Activated naive CD4-positive, alpha-beta T cell treated with anti-CD3 and anti-CD28 coated beads for 36 hours (primary cell): ENCODE measurements at places on chromosomes 6 and 20.
A peak's percentile ranks its signal among the peaks of the same experiment; 100 is the strongest.

DNA sequence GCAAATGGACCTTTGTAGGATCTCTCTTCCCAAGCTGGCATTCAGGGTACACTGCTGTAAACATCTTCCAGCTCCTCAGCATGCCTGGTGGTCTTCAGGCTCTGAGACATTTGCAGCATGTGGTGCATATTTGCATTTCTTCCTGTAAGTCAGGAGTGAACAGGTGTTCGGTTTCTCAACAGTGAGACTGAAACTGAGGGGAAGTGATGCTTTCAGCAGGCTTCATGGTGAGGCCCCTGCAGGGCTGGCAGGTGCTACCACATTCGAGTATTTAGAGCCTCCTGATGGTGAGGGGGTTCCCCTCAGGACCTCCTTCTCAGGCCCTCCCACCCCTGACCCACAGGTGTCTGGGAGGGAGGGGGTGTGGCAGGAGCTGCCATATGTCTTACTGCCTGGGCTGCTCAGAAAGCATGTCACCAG is 15.1 kb downstream of the MYBL2 start:
- no peak overlapping the region for H3K4me3 ChIP-seq
- peaks cover 15% of the 10 kb centered on the region for H3K4me1 ChIP-seq
- no peaks in the 10 kb centered on the region for H3K27me3 ChIP-seq
- H3K36me3 ChIP-seq, result peaks cover 51% of the 10 kb centered on the region
- H3K27ac ChIP-seq, result no peak overlapping the region

DNA sequence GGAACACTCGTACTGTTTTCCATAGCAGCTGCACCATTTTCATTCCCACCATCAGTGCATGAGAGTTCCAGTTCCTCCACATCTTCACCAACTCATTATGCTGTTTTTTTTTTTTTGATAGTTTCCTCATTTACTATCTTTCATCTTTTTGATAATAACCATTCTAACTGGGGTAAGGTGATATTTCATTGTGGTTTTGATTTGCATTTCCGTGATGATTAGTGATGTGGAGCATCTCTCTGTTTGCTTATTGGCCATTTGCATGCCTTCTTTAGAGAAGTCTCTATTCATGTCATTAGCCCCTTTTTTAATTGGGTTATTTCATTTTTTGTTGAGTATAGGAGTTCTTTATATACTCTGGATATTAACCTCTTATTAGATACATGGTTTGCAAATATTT is 25.9 kb downstream of the ACTR5 start:
- peaks cover 32% of the 10 kb centered on the region for H3K36me3 ChIP-seq
- H3K27ac ChIP-seq, result no peak overlapping the region
- no peaks in the 10 kb centered on the region for H3K4me1 ChIP-seq
- no peaks in the 10 kb centered on the region for H3K27me3 ChIP-seq
- no peak for DNase-seq

- H3K27me3 ChIP-seq, result peaks cover 10% of the 10 kb centered on the region
- no peak overlapping the region for H3K27ac ChIP-seq
- H3K36me3 ChIP-seq, result no peaks in the 10 kb centered on the region
- no peak overlapping the region for H3K4me3 ChIP-seq
- DNase-seq, result no peak
Observed at GRCh38 chr20:40431611-40432010, 257.4 kb downstream of the MAFB start.

GRCh38 chr6:144158133-144158532 is 7.8 kb downstream of the STX11 start:
- no peak overlapping the region for H3K27ac ChIP-seq
- H3K4me3 ChIP-seq, result no peak overlapping the region
- H3K36me3 ChIP-seq, result peaks cover 55% of the 10 kb centered on the region
- DNase-seq, result no peak
- peaks cover 34% of the 10 kb centered on the region for H3K4me1 ChIP-seq

DNA sequence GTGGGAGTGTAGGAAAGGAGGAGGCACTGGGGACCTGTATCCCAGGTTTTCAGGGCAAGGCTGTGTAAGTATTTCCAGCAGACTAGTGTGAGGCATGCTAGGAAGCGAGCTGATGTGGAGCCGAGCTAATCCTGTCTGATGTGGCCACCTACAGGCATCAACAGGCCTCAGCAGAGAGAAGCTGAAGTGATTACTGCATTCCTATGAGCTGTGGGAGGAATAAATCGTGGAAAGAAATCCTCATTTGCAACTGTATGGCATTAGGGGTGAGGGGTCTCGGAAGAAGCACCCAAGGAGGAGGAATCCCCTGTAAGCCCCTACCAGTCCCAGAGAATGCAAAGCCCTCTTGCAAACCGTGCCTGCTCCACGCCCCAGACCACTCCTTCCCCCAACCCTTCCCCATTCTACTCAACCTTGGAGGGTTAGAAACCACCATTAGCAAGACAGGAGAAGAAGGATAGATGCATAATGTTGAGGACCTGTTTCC is 41.6 kb downstream of the C6orf15 start:
- H3K36me3 ChIP-seq, result no peaks in the 10 kb centered on the region
- H3K4me1 ChIP-seq, result no peaks in the 10 kb centered on the region
- no peaks in the 10 kb centered on the region for H3K27me3 ChIP-seq
- no peak overlapping the region for H3K4me3 ChIP-seq

DNA sequence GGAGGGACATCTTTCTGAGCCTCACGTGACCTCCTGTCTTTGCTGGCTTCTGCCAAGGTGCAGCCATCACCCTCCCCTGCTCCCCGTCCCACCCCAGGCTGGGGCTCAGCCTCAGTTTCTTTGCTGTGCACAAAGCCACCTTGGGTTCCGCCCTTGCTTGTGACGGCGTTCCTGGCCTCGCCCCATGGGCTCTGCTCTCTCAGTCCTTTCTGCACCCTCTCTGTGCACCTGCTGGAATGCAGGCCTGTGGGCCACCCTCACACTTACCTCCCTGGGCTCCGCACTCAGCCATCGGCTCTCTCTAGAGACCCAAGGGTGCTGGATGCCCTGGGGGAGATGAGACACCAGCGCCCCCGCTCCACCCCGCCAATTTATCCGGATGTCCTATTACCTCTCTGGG is 28.3 kb downstream of the BANF2 start:
- H3K4me3 ChIP-seq, result no peak overlapping the region
- no peaks in the 10 kb centered on the region for H3K36me3 ChIP-seq
- H3K27ac ChIP-seq, result no peak overlapping the region
- DNase-seq, result no peak

GRCh38 chr6:152984513-152984872 is 1.7 kb upstream of the FBXO5 start:
- peaks cover 36% of the 10 kb centered on the region for H3K4me1 ChIP-seq
- peak overlapping the region; percentile 99 for H3K4me3 ChIP-seq
- H3K27ac ChIP-seq, result peak overlapping the region; percentile 100
- H3K36me3 ChIP-seq, result peaks cover 41% of the 10 kb centered on the region
- no peak for DNase-seq

- H3K36me3 ChIP-seq, result no peaks in the 10 kb centered on the region
- no peak overlapping the region for H3K27ac ChIP-seq
- H3K4me3 ChIP-seq, result no peak overlapping the region
Observed at GRCh38 chr6:16928387-16928786, 167.1 kb upstream of the ATXN1 start.

DNA sequence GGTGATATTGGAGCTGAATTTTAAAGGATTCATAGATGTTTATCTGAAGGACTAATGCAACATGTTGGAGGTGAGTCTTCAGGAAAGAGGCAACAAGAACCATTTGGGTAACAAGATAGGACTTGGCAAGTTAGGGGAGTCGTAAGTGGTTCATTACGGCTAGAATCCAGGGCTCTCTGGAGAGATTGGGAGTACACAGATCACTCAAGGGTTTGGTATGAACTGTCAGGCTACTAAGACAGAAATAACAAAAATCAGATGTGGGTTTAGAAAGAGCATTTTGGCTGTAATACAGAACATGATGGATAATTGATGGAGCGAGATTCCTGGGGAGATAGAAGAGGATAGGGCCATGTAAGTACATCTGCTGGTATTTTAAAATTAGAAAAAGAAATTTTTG is 86.3 kb upstream of the ESR1 start:
- H3K36me3 ChIP-seq, result no peaks in the 10 kb centered on the region
- H3K4me1 ChIP-seq, result peaks cover 29% of the 10 kb centered on the region
- peaks cover 3% of the 10 kb centered on the region for H3K27me3 ChIP-seq
- H3K27ac ChIP-seq, result no peak overlapping the region

- no peak overlapping the region for H3K4me3 ChIP-seq
- H3K4me1 ChIP-seq, result no peaks in the 10 kb centered on the region
- no peaks in the 10 kb centered on the region for H3K36me3 ChIP-seq
- no peak overlapping the region for H3K27ac ChIP-seq
Observed at GRCh38 chr6:100300221-100300736, 164.4 kb downstream of the SIM1 start.

DNA sequence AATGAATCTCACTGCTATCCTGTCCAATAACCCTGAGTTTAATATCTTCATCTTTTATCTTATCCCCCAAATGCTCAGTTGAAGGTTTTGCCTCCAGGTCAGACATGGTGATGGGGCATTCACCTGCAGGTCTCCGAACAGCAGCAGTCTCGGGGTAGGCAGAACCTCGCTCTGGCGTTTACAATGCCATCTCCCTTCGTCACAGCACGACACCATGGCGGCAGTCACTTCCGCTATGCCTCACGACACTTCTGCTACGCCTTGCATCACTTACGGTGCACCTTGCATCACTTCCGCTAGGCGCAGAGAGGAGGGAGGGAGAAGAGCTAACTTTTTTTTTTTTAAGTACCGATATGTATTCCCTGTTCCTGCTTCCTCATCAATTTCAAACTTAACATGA is 194.9 kb downstream of the BCAS1 start:
- H3K36me3 ChIP-seq, result no peaks in the 10 kb centered on the region
- H3K27ac ChIP-seq, result no peak overlapping the region
- no peak for DNase-seq
- peaks cover 30% of the 10 kb centered on the region for H3K4me1 ChIP-seq
- H3K27me3 ChIP-seq, result no peaks in the 10 kb centered on the region
- no peak overlapping the region for H3K4me3 ChIP-seq

DNA sequence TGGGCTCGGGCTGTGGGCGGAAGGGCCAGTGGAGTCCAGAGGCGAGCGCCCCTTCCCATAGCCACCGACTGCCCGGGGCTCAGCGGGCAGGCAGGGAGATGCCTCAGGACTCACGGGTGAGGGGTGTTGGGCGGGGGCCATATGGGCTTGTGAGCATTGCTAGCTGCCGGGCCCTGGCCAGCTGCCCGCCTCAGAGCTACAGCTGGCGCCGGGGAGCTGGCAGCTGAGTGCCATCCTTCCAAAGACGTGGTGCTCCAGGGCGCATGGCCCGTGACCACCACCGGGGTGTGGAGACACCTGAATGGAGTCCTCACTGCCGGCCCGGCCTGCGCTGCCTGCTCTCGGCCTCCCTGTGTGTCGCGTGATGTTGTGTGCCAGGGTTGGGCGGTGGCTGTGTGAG is 10.6 kb upstream of the RBBP8NL start:
- no peaks in the 10 kb centered on the region for H3K36me3 ChIP-seq
- H3K27me3 ChIP-seq, result peaks cover 19% of the 10 kb centered on the region
- H3K27ac ChIP-seq, result no peak overlapping the region
- H3K4me3 ChIP-seq, result no peak overlapping the region
- no peaks in the 10 kb centered on the region for H3K4me1 ChIP-seq

DNA sequence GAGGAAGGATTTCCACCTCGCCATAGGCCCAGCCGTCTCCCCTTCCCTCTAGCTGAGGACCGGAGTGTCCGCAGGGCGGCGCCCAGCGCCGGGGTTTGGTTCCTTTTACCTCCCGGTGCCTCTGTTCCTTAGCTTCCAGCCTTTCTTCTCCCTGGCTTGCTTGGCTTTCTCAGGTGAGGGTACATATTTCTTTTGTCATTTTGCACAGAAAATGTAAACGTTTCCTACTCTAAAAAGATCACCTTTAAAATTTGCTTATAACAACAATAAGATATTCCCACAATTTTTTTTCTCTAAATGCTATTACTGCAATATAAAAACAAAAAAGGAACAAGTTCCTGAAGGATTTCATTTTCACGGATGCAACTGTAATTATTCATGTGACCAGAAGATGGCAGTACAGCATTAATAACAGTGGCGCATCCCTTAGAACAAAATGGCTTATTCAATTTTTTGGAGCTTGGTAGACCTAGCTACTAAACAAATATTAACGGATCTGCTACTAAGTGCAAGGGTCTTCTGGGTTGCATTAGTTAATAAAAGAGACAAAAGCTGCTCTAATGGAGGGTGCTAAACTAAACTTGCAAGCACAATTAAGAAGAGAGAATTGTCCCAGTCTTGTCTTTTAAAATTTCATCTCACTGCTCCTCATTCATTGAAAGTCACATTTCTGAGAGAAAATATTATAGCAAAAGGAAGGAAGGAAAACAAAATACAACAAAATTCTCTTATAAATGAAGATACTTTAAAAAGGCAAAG is 172.9 kb downstream of the ADGRG6 start:
- H3K4me1 ChIP-seq, result peaks cover 11% of the 10 kb centered on the region
- no peak overlapping the region for H3K27ac ChIP-seq
- peak; percentile 10 for DNase-seq
- H3K36me3 ChIP-seq, result no peaks in the 10 kb centered on the region
- no peaks in the 10 kb centered on the region for H3K27me3 ChIP-seq
